NCI-H2029 treated with DMSO at 0.1 percent for 48 hours (cell line): ENCODE measurements at places on chromosomes 6 and 20.

- no peak for DNase-seq
These were observed 33.9 kb upstream of the TXLNB start for GRCh38 chr6:139325686-139326085.

DNA sequence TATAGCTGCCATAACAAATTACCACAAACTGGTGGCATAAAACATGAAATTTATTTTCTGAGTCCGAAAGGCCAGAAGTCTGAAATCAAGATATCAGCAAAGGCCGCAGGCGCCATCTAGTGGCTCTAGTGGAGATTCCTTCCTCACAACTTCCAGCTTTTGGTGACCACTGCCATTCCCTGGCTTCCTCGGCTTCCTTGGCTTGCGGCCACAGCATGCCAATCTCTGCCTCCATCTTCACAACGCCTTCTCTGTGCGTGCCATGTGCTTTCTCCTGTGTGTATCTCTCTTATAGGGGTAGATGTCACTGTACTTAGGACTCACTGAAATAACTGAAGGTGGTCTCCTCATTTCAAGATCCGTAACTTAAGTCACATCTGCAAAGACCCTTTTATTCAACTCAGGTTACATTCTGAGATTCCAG, 5.4 kb upstream of the PLAGL1 start:
- DNase-seq: peak; percentile 29

- DNase-seq: no peak
These were observed 14.9 kb downstream of the MAN1A1 start for GRCh38 chr6:119334535-119335264.

GRCh38 chr6:129894921-129895320, 33.8 kb upstream of the TMEM244 start:
- no peak for DNase-seq

DNA sequence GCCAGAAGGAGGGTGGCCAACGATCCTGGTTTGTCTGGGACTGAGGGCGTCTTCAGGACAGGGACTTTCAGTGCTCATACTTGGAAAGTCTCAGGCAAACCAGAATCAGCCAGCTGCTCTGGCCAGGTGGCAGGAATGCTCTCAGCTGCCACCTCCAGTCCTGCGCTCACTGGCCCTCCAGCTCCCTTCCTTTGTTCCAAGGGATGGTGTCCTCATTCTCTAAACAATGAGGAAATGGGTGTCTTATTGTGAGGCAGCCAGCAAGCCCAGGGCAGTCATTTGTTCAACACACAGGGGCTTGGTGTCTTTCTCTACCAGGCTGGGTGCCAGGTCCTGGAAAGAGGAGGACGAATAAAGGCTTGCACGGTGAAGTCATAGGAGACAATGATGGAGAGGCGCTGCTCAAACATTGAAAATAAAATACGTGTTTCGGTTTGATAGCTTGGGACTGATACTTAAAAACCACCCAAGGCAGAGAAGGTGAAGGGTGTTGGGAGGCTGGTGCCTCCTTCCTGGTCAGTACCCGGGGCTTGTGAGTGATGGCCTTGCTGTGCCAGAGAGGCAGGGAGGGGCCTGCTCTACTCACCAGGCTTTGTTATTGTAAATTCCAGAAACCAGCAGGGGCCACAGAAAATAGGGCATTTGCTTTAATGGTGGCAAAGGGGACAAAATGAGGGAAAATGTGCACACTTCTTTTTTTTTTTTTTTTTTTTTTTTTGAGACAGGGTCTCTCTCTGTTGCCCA, 11.3 kb upstream of the TMEM181 start:
- peak; percentile 97 for DNase-seq

DNA sequence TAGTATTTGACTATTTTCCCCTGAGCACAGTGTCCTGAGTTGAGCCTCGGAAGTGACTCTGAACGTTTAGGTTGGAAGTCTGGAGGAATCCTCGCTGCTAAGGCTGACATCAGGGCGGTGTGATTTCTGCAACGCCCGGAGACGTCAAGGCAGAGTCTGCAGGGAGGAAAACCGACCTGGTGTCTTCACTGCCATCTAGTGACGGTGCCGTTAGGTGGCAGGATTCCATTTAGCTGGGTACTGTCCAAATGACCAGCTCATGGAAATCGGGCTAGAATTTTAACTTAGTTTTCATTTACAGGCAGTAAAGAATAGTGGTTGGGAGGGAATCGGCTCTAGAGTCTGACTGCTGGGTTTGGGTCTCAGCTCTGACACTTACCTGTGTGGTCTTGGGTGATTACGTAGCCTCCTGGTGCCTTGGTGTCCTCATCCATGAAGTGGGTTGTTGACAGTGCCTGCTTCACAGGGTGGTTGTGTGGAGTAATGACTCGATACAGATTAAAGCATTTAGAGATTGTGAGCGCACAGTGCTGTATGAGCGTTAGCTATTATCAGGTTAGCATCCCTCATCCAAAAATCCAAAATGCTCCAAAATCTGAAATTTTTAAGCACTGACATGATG, 35.0 kb downstream of the FOXF2 start:
- DNase-seq: peak; percentile 33

DNA sequence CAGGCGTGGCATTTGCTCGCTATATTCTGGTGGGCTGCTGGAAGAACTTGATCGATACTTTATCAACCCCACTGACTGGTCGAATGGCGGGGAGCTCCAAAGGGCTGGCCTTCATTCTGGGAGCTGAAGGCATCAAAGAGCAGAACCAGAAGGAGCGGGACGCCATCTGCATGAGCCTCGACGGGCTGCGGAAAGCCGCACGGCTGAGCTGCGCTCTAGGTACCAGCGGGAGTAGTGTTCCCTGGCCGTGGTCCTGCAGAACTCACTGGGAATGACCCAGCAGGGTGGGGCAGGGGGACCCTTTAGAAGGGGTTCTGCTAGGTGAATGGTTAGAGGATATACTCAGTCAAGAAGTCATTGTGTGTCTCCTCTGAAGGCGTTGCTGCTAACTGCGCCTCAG, 68.4 kb upstream of the PBOV1 start:
- no peak for DNase-seq

DNA sequence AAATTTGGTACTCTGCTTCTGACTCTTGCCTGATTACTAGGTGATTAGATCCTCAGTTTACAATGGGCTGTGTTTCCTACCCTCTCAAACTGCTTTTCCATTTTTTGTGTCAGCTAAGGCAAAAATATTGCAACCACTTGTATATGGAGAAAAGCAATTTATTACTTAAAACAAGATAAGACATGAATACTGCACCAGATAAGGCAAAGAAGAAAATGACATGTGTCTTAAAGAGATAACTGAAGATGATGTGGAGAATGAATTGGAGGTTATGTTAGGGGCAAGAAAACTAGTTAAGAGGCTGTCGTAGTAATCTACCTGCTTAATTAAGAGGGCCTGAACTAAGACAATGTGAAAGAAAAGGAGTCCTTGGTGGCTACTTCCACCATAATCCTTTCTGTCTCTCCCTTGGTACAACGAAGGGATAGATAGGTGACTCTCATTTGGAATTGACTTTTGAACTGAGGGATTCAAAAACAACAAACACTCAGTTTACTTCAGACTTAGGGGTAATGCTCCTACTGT, 16.3 kb upstream of the REV3L start:
- DNase-seq: no peak

- DNase-seq: peak; percentile 63
These were observed 654 bp downstream of the WASF1 start for GRCh38 chr6:110178626-110179405.

- DNase-seq: no peak
These were observed 96.9 kb upstream of the ADTRP start for GRCh38 chr6:11875325-11876109.

- DNase-seq: no peak
These were observed 736.9 kb upstream of the MARCKS start for GRCh38 chr6:113120224-113120581.

DNA sequence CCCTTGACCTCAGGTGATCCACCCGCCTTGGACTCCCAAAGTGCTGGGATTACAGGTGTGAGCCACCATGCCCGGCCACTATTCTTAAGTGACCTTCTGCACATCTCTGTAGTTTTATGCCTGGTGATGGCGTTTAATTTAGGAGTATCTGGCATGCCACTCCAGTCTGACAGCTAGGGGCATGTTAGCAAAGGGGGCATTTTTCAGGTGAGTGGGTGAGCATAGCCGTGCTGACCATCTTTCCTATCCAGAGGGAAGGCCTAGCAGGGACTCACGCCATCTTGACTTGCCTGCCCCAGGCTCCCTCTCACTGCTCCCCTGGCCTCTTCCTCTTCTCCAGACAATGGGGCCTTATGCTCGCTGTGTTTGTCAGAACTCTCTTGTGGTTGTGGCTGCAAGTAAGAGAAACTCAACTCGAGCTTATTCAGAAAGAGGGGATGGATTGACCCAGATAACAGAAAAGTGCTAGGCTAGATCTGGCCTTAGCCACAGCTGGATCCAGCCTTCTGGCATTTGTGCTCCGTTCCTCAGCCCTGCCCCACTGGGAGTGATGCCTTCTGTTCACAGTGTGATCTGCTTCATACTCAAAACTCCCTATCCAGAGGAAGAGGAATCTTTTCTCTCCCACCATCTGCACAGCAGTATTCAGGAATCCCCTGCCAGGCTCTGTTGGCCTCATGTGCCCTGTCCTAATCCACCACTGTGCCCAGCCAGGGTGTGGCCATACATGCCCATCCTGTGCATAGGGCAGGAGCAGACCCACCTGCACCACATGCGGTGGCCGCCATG, 174.5 kb upstream of the AKAP12 start:
- DNase-seq: no peak

- no peak for DNase-seq
These were observed 61.2 kb upstream of the SGK1 start for GRCh38 chr6:134379076-134379475.

DNA sequence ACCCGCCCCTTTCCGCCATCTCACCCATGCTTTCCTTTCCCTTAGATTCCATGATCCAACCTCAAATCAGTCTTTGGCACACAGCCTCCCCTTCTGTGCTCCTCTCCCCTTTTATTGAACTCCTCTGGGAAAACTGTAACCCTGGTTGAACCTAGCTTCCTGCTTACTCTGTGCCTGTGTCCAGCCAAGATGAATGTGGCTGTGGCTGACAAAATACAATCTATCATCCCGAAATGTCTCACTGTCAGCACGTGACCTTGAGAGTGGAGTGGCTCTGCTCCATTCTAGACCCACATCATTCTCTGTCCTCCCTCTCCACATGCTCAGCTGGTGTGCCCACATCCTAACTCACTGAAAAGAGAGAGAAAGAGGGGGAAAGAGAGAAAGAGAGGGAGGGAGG, 11.0 kb downstream of the NCR2 start:
- DNase-seq: no peak

GRCh38 chr20:44104798-44105517, 82.0 kb downstream of the JPH2 start:
- DNase-seq: peak; percentile 74

DNA sequence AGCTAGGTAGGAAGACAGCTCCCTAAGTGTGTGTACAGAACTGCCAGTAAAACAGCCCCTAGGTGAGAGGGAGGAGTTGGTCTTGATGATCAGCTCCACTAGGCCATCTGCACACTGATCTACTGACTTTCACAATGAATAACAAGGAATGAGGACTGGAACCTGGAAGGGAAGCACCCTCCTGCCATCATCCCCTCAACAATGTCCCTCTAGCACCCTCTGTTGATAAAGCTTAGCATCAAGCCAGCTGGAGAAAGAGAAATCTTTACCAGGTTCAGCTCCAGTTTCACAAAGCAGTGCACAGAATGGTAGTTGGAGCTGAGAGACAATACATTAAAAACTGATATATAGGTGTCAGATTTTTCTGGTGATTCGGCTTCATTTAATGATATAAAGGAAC, 57.2 kb upstream of the IRAK1BP1 start:
- no peak for DNase-seq

DNA sequence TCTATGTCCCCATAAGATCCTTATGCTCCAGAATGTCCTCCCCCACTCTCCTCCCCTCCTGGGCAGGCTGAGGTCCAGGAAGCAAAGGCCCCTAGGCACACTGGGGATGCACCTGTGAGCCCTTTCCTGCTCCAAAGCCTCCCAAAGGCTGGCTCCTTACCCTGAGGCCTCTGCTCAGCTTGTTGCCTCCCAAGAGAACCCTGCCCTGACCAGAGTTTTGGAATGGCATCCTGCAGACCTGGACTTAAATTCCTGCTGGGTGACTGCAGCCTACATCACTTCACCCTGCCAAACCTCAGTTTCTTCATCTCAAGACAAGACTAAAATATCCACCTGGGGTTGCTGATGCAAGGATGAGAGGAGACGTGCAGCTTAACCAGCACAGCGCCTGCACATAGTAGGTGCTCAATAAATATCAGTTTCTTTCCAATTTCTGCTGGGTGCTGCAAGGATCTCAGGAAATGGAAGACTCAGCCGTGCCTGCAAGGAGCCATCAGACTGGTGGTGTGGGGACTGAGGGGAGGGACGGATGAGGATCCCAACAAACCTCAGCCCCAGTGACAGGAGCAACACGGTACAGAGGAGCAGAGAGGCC, 2.1 kb upstream of the LBP start:
- no peak for DNase-seq

- DNase-seq: no peak
These were observed 62.4 kb downstream of the PRSS35 start for GRCh38 chr6:83574783-83575182.

GRCh38 chr20:46683939-46684750, 5.1 kb downstream of the TP53RK start:
- DNase-seq: peak; percentile 86

- no peak for DNase-seq
These were observed 89.2 kb downstream of the NOL4L start for GRCh38 chr20:32495949-32496348.

GRCh38 chr6:143765422-143766184, 77.5 kb upstream of the LTV1 start:
- no peak for DNase-seq

GRCh38 chr6:137219664-137220252, 573 bp upstream of the IFNGR1 start:
- no peak for DNase-seq

DNA sequence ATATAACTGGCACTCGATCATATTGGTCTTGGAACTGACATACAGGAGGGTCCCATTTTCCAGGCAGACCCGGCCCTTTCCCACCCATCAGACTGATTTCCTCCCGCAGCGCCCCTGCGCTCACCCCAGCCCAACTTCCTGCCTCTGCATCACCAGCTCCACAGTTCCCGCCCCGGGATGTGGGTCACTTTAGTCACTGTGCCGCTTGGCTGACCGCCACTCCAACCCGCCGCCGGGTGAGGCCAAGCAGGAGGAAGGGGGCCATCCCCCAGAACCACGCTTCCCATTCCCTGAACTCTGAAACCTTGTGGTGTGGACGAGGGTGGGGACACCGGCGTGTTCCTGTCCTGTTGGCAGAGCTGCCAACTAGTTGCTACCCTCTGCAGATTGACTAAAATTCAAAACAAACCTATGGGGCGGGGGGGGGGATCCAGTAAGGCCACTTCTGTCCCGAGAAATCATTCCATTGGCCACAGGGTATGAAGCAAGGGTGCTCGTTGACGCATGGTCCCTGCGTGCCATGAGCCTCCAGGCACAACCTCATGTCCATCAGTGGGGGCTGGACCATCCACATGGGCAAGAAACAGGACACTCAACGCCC, 12.3 kb downstream of the TGM2 start:
- DNase-seq: no peak

GRCh38 chr6:132218059-132218696, 183.1 kb downstream of the MOXD1 start:
- no peak for DNase-seq

- no peak for DNase-seq
These were observed 104.9 kb downstream of the CDKAL1 start for GRCh38 chr6:20639161-20639560.

- DNase-seq: no peak
These were observed 66.8 kb downstream of the PRDM1 start for GRCh38 chr6:106152952-106153351.
